Activated T-cell treated with anti-CD3 and anti-CD28 coated beads for 48 hours (primary cell): ENCODE measurements at places on chromosomes 11 and 22.

DNA sequence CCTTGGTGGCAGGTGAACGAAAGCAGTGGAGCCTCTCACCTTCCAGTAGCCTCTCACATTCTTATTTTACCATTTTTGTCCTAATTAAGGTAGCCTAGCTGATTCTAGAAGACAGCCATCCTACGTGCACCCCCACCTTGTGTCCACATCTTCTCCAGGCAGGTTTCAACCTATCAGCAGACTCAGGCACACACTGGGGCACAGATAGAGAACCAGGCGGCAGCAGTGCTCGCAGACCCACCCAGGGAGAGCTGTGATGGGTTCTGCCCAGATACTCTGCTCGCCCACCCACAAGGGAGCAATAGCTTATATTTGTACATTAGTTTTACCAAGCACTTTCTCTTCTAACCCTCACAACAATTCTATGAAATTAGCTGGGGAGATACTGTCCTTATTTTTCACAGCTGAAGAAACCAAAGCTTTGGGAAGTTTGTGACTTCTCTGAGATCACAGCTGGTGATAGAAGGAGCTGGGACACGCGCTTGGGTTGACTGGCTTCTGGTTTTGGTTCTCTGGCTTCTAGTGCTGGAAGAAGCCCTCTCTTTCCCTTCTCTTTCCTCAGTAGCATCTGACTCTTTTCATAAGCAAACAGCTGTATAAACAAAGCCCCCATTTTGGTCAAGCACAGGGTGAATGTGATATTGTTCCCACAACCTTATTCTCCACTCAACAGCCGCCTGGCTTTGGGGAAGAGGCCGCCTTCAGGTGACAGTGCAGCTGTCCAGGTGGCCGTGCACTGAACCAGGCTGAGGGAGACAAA is 36.9 kb downstream of the PPP2R1B start:
- DNase-seq, result no peak

GRCh38 chr11:14015711-14016110 is 53.2 kb downstream of the SPON1 start:
- DNase-seq, result no peak

DNA sequence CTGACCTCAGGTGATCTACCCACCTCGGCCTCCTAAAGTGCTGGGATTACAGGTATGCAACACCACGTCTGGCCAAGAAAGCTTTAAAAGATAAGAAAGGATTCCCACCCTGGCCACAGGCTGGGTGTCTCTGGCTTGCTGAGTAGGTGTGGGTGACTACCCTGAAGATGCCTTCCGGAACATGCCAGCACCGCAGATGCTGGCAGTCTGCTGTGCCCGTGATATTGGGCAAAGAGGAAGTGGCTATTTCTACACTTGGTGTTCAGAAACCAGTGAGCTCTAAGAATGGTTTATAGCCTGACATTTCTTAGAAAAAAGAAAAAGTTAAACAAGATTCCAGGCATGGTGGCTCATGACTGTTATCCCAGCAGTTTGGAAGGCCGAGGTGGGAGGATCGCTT is 6.1 kb downstream of the MRPL11 start:
- DNase-seq, result no peak

- no peak for DNase-seq
Observed at GRCh38 chr22:27537501-27537900, 264.1 kb downstream of the MN1 start.
